ENCODE measurements at places on chromosomes 11 and 22.

GRCh38 chr11:69039501-69039900, 9.2 kb upstream of the TPCN2 start:
- no peak for DNase-seq

DNA sequence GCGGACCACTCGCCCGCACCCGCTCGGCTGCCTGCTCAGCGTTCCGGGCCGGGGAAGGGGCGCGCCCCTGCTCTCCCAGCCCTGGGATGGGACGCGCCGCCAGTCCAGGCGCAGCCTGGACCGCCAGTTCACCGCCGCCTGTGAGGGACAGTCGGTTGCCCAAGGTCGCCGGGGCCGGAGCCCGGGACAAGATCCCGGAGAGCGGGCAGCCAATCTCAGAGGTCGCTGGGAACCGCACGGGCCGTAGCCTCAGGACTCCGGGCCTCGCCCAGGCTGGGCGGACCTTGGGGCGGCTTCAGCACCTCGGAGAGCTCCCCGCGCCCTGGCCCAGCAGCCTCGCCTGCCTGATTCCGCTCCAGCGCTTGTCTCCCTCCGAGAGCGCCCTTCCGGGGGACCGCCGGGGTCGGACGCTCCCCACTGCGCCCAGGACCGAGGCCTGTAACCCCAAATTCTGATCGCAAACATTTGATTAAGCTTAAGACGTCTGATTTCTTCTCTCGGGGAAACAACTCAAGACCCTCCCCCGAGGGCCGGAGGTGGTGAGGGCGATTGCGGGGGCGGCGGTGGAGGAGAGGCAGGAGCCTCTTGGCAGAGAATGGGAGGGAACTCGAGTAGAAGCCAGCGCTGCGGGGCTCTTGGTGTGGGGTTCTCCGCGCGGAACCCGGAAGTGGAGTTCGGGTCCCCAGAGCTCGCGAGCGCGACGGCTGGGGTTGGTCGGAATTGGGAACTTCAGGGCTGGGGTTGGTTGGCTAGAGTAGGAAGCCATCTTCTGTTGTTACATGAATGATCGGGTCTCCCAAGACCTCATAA, 1.1 kb upstream of the CHRM4 start:
- DNase-seq = peak; percentile 68

- DNase-seq = no peak
These were observed 1.6 kb upstream of the CARD10 start for GRCh38 chr22:37520776-37521191.

- no peak for DNase-seq
These were observed 134.3 kb downstream of the SNX19 start for GRCh38 chr11:130781931-130782330.

GRCh38 chr22:44132724-44133123, 48.0 kb upstream of the PARVG start:
- no peak for DNase-seq

GRCh38 chr11:73654482-73655021, 8.2 kb downstream of the PLEKHB1 start:
- no peak for DNase-seq

DNA sequence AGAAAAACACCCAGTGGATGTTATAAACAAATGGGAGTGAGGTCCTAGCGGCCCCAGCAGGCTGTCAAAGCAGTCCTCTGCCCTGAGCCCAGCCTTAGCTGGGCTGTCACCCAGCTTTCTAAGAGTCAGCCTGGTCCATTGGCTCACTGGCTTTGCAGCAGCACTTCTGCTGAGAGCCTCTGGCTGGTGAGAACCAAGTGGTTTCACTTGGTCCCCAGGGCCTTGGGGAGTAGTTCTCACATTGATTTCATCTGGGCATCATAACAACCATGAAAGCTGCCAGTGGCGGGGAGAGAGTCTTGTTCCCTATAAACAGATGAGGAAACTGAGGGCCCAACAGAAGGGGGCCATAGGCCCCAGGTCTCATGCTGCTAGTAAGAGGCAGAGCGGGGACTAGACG, 11.4 kb downstream of the SEC14L6 start:
- no peak for DNase-seq

- no peak for DNase-seq
These were observed 203.1 kb upstream of the CADM1 start for GRCh38 chr11:115707180-115707905.

- DNase-seq = no peak
These were observed 4.1 kb upstream of the OR5J2 start for GRCh38 chr11:56172256-56172830.

- DNase-seq = no peak
These were observed 384.4 kb upstream of the DDI1 start for GRCh38 chr11:103652013-103652412.

DNA sequence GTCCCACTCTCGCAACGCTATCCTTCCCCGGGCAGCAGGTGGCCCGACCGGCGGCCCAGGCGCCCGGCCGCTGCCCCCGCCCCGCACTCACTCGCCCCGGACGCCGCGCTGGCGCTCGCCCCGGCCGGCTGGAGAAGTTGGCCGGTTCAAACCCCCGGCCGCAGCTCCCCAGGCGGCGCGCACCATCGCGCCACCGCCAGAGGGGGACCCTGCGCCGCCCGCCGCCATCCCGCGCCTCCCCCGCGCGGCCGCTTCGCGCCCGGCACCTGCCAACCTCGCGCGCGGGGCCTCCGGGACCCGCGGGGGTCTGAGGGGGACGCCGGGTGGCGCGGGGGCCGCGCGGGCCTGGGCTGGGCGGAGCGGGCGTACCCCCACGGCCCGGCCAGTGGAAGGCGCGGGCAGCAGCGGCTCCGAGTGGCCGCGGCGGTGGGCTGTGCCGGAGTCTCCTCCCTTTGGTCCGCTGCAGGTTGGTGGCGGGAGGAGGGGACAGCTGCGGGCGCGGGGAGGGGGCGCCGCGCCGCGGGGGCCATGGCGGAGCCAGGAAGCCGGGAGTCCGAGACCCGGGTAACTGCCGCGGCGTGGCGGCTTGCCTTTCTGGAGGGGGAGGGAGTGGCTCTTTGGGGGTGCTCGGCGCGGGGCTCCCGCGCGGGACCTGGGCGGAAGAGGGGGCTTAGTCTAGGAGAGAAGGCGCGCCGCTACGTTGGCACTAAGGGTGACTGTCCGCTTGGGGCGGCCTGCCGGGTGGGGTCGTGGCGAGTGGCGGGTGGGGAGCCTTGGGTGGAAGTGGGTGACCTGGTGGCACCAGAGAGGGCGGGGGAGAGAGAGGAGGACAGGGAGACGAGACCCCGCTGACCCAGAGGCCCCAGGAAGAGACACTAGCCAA, at the start of the genes MPST and TST:
MPST (plus strand) TSS at position 434 of the 883 bp plus-strand sequence; CDS start at position 529, 95 bp downstream.
TST (minus strand) TSS at position 139 of the 883 bp plus-strand sequence. CDS start 715 bp downstream, outside the sequence.
- peak; percentile 18 for DNase-seq

GRCh38 chr11:92527467-92527866, 302.8 kb downstream of the FAT3 start:
- DNase-seq = no peak

GRCh38 chr11:132895340-132895739, 637.0 kb downstream of the OPCML start:
- DNase-seq = no peak

DNA sequence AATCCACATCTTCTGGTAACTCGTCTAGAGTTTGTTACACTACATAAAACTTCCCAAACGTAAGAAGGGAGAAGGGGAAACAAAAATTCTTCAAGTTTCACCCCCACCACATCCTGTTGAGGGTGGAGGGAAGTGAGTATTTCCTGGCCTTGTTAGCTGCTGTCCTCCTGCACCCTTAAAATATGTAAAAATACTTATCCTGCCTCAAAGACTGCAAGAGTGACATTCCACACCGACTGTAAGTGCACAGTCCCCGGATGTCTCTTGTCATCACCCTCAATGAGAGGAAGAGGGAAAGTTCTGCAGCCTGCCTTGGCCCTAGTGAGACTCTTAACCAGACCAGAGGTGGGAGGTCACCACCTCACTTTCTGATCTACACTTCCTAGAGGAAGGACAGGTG, 3.3 kb downstream of the TMEM121B start:
- DNase-seq = no peak

DNA sequence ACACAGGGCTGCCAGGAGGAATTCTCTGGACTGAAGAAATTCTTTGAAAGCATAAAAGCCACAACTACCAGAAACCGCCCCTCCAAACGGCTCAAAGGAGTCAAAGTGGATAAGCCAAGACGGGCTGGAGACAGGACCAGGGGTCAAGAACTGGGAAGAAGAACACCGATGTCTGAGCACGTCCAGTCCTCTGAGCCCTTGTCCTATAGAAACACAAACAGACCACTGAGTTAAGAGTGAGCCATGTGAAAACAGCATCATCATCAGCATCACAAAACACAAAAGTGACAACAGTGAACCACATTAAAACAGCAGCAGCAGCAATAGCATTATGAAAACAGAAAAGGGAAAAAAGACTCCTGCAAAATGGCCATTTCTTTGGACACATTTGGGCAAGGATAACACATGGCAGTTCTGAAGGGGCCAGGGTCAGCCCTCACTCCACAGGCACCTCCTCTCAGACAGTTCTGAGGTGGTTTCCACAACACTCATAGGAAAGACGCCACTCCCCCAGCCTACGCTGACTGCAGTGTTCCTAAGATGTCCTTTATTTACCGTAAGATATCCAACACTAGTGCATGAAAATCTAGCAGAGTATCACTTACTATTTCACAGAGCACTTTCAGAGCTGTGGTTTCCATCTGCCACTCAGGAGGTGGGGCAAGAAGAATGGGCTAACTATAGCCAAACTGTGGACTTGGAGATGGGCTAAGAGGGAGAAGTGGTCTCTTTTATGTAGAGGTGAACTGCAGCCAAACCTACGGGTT, 28.6 kb upstream of the YPEL1 start:
- DNase-seq = peak; percentile 13

GRCh38 chr11:44203270-44204043, 106.5 kb downstream of the ALX4 start:
- DNase-seq = no peak

DNA sequence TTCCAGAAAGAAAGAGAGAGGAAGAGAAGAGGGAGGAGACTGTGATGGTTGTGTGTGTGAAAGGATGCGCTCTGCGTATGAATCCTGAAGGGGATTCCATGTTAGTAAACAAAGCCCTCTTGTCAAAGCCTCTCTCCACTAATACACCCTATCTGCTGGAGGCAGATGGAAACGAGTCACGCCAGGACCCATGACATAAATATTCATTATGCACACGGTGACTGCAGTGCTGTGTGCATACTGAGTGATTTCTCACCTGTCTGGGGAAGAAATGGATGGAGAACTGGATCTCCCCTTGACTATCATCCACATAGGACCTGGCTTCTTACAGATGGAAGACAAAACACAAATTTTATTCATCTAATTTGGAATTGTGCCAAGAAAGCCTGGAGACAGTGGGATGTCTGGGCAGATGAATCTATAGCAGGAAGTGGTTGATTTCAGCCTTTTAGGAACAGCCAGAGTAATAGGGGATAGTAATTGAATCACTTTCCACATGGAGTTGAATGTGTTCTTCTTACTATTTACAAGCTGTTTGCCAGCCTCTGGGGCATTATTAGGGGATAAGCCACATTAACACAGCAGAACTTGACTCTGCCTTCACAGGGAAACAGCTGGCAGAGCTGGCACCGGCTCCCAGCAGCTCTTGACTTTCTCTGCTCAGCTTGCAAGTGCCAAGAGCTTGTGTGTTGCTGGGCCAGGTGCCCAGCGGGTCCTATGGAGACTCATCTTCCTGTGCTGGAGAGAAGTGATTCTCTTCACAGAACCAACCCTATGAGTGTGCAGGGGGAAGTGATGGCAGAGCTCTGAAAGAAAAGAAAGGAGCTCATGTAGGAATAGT, 9.0 kb downstream of the MTNR1B start:
- DNase-seq = no peak

GRCh38 chr22:26409719-26410335, 19.2 kb upstream of the ASPHD2 start:
- no peak for DNase-seq

GRCh38 chr11:82734120-82734479, 436 bp upstream of the FAM181B start:
- no peak for DNase-seq

DNA sequence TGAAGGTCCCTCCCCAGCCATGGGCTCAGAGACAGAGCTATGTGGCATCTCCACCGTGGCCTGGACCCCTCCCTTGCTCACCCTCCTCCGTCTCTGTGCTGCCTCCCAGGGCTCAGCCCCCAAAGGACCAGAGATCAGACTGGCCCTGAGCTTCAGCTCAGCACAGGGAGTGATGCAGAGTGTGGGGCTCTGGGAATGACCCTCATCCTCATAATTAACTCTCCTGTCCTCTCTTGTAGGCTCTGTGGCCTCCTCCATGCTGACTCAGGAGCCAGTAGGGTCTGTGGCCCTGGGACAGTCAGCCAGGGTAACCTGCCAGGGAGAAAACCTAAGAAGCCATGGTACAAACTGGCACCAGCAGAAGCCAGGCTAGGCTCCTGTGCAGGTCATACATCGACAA, 28.7 kb downstream of the GGTLC2 start:
- no peak for DNase-seq

- peak; percentile 83 for DNase-seq
These were observed 7.2 kb downstream of the KCNK7 start for GRCh38 chr11:65588199-65589054.

- DNase-seq = peak; percentile 0
These were observed 1.1 kb upstream of the SSTR3 start for GRCh38 chr22:37213218-37213855.

DNA sequence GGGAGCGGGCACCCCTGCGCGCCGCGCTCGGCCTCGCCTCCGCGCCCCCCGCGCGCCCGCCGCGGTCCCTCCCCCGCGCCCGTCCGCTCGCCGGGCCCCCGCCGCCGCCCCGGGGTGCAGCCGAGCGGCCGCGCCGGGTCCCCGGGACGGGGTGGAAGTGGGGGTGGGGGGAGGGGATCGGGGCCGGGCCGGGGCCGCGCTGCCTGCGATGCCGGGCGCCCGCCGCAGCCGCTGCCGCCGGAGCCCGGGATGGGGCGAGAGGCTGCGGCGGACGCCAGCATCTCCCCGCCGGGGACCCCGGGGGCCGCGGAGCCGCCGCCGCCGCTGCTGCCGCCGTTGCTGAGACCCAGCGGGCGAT, 365 bp downstream of the MGAT3 start:
- DNase-seq = no peak

DNA sequence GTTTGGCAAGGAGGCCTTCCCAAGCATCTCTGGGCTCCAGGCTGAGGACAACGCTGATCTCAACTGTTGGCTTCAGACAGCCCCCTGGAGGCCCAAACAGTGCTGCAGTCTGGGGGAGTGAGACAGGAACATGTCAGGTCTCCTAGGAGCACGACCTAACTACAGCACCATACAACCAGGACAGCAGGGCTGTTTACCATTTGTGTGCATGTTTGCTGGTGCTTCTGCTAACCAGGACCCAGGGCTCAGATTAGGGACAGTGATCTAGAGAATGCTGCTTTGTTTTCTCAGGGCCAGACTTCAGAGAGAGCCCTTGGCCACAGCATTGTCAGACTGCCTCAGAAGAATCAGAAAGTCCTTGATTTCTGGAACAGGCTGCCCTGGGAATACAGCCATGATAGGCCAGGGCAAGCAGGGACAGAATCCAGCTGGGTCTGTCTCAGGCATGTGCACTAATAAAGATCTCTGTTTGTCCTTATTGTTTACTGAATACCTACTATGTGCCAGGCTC, 126.5 kb downstream of the VPREB1 start:
- no peak for DNase-seq

- DNase-seq = no peak
These were observed 19.7 kb downstream of the GGTLC2 start for GRCh38 chr22:22663861-22664800.

GRCh38 chr11:105211806-105212554, 72.4 kb upstream of the CARD18 start:
- DNase-seq = no peak

- DNase-seq = no peak
These were observed 51.4 kb downstream of the COPB1 start for GRCh38 chr11:14448240-14448639.

GRCh38 chr22:31099386-31099785, 8.0 kb downstream of the SELENOM start:
- no peak for DNase-seq
